ENCODE measurements at places on chromosomes 12 and 14. TPM values are rescaled to one million over a fixed set of nuclear protein-coding genes. Genes with fewer than 3 reads are reported as not detected.

The TRMT61A gene
- total RNA-seq, result 33.0 TPM

DNA sequence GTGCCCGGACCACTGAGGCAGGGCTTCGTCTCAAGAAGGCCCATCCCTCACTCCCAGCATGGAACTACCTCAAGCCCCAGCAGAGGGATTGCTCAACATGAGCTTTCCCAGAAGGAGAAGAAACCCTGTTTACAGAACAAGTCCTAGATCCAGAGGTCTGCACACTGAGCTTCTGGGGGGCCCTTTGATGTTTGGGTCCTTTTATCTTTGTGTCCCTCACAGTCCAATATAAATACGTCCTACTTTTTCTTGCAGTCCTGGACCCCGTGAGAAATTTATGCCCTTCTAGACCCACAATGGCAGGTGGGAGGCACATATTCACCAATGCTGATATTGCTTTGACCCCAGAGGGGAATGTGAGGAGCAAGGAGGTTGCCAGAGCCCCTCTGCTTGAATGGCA is 54.4 kb downstream of the SMUG1 start:
- H3K27me3 ChIP-seq, result no peaks in the 10 kb centered on the region
- H3K36me3 ChIP-seq, result no peaks in the 10 kb centered on the region
- peaks cover 26% of the 10 kb centered on the region for H3K4me1 ChIP-seq
- H3K27ac ChIP-seq, result no peak overlapping the region

GRCh38 chr12:130367523-130367922 is 29.8 kb downstream of the PIWIL1 start:
- no peaks in the 10 kb centered on the region for H3K36me3 ChIP-seq
- DNase-seq, result no peak
- no peaks in the 10 kb centered on the region for H3K27me3 ChIP-seq

The LAG3 gene
- total RNA-seq, result 2.9 TPM

- H3K36me3 ChIP-seq, result no peaks in the 10 kb centered on the region
- H3K27me3 ChIP-seq, result no peaks in the 10 kb centered on the region
- H3K27ac ChIP-seq, result peak overlapping the region; percentile 26
- peak overlapping the region; percentile 87 for H3K4me3 ChIP-seq
- no peak for DNase-seq
These were observed 2.8 kb downstream of the FBXL14 start for GRCh38 chr12:1591543-1591942.

- H3K27me3 ChIP-seq, result peaks cover 23% of the 10 kb centered on the region
- H3K4me3 ChIP-seq, result no peak overlapping the region
- no peak for DNase-seq
- H3K4me1 ChIP-seq, result no peaks in the 10 kb centered on the region
- no peaks in the 10 kb centered on the region for H3K36me3 ChIP-seq
These were observed 372.8 kb downstream of the TMEM121 start for GRCh38 chr14:105899071-105899641.

GRCh38 chr14:77838831-77839511 is 39.1 kb downstream of the ADCK1 start:
- no peak overlapping the region for H3K4me3 ChIP-seq
- H3K27ac ChIP-seq, result no peak overlapping the region
- H3K27me3 ChIP-seq, result no peaks in the 10 kb centered on the region
- peaks cover 13% of the 10 kb centered on the region for H3K36me3 ChIP-seq
- no peaks in the 10 kb centered on the region for H3K4me1 ChIP-seq

The GMFB gene
- total RNA-seq, result 49.4 TPM

DNA sequence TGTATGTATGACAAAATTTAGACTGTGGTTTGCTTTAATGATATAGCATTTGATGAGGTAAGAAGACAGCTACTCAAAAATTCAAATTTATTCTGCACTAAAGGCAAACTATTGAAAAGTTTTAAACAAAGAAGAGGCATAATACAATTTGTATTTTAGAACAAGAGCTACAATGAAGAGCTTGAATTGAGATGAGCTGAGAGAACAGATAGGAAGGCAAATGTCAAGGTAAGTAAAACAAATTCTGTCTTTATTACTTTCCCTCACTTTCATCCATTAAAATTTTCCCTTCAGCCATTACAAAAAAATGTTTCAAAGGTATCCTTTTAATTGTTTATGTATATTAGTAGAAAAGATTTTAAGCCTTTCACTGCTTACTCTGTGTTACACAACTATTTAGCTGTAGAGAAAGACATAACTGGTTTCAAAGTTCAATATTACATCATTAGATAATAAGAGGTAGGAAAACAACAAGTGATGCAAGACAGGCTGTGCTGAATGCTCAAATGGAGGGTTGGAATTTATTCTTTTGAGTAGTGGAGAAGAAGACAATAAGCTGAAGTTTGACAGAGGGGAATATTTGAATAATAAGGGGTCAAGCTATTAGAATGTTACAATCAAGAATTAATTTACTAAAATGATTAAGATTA is 1334.1 kb downstream of the FSCB start:
- H3K36me3 ChIP-seq, result no peaks in the 10 kb centered on the region
- H3K27ac ChIP-seq, result no peak overlapping the region
- no peaks in the 10 kb centered on the region for H3K4me1 ChIP-seq
- H3K27me3 ChIP-seq, result no peaks in the 10 kb centered on the region
- H3K4me3 ChIP-seq, result no peak overlapping the region

The CLEC4C gene
- not detected for total RNA-seq

- DNase-seq, result no peak
- peaks cover 52% of the 10 kb centered on the region for H3K36me3 ChIP-seq
- peak overlapping the region; percentile 97 for H3K27ac ChIP-seq
- no peaks in the 10 kb centered on the region for H3K27me3 ChIP-seq
- H3K4me3 ChIP-seq, result peak overlapping the region; percentile 96
These were observed 1.0 kb downstream of the SMARCD1 start for GRCh38 chr12:50086148-50086547.

DNA sequence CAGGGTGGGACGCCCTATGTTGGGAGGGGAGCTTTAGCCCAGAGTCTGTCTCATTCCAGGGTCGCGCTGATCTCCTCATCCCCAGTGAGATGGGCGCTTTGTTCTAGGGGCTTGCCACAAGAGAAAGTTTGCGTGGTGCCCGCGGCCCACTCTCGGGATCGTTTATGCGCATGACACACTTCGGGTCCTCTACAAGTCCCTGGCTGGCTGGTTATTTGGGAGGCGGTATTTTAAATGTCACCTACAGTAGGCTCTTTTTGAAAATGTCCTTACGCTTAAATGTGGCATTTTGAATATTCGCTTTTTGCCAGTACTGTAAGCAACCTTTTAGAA is 541 bp downstream of the GOLT1B start:
- H3K36me3 ChIP-seq, result peaks cover 14% of the 10 kb centered on the region
- H3K4me3 ChIP-seq, result peak overlapping the region; percentile 76
- H3K27me3 ChIP-seq, result no peaks in the 10 kb centered on the region
- H3K27ac ChIP-seq, result peak overlapping the region; percentile 85
- peaks cover 43% of the 10 kb centered on the region for H3K4me1 ChIP-seq
- no peak for DNase-seq

The PPP4R3A gene
- total RNA-seq, result 60.2 TPM

DNA sequence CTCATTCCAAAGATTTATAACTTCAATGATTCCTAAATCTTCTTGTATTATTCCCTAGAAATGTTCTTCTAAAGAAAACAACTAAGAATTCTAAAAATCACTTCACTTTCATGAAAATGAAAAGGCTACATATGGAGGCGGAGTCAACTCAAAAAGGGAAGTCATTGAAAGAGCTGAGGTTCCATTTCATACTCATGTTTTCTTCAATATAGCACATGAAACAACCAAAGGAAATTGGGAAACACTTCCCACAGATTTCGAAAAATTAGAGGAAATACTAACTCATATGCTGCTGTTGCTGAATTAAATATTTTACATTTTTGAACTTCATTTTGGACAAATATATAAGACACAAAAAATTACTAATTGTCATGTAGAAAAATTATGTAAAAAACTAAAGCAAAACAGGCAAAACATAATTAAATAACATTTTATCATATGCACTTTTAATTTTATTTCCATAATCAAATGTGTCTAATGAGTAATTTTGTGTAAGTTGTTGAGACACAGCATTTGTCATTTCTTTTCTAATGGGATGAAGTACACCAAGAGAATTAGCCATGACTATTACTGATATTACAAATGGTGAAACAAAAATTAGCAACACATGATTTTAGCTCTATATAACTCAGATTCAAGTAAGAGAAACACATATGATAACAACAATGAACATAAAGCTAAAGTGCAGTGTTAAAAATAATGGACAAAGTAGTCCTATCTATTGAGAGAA is at the start of gene CD163:
Gene CD163, minus strand, starts transcription at position 92 of the 730 bp plus-strand sequence. Its CDS starts 87 bp downstream, at position 5.
- H3K36me3 ChIP-seq, result no peaks in the 10 kb centered on the region
- H3K27me3 ChIP-seq, result no peaks in the 10 kb centered on the region
- no peaks in the 10 kb centered on the region for H3K4me1 ChIP-seq
- peak within 1 kb of the TSS; percentile 35 for H3K27ac ChIP-seq

- H3K4me1 ChIP-seq, result peaks cover 7% of the 10 kb centered on the region
- no peak overlapping the region for H3K27ac ChIP-seq
- no peaks in the 10 kb centered on the region for H3K36me3 ChIP-seq
- peak; percentile 83 for DNase-seq
- H3K4me3 ChIP-seq, result no peak overlapping the region
These were observed 176.4 kb downstream of the ANO2 start for GRCh38 chr12:5768581-5769196.

- DNase-seq, result peak; percentile 17
- H3K27me3 ChIP-seq, result peaks cover 6% of the 10 kb centered on the region
- H3K27ac ChIP-seq, result no peak overlapping the region
- no peaks in the 10 kb centered on the region for H3K36me3 ChIP-seq
These were observed 974.4 kb downstream of the BCL11B start for GRCh38 chr14:98297567-98297966.

DNA sequence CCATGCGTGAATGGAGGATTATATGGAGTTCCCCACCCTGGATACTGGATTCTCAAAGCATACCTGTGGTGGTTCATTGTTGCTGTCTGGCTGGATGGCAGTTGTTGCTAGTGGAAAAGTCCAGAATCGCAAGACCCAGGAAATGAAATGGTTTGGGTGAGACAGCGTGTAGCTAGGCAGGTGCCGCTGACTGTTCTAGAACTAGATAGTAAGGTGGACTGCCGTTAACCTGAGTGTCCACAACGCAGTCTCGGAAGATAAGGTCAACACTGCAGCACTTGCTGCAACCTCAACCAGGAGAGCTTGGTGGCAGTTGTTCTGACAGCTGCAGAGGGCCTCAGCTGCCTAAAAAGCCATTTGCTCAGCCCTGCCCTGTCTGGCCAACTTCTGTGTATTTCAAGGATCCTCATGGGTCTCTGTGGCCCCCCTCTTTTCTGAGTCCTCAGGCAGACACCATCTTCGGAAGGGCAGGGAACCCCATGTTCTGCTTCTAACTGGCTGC is 15.5 kb upstream of the IRF2BPL start:
- DNase-seq, result no peak
- H3K27me3 ChIP-seq, result no peaks in the 10 kb centered on the region
- H3K36me3 ChIP-seq, result no peaks in the 10 kb centered on the region
- H3K4me3 ChIP-seq, result no peak overlapping the region

The NXPH4 gene
- not detected for total RNA-seq

DNA sequence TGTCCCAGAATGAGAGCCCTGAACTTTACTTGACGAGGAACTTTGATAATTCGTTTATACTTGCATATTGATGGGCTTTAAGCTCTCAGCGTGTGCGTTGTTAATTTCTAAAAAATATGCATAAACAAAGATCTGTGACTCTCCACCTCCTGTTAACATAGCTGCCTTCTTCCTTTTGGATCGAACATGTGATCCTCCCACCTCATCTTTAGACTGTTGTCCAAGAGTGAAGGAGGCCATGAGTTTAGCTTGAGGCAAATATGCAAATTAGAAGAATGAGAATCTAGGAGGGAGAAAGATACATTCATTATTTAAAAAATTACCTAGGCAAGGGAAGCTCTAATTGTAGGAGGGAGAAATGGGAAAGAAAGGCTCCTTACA is 617 bp downstream of the TTC8 start:
- peak overlapping the region; percentile 86 for H3K27ac ChIP-seq
- H3K4me1 ChIP-seq, result peaks cover 29% of the 10 kb centered on the region
- DNase-seq, result no peak
- H3K27me3 ChIP-seq, result no peaks in the 10 kb centered on the region
- H3K36me3 ChIP-seq, result no peaks in the 10 kb centered on the region

DNA sequence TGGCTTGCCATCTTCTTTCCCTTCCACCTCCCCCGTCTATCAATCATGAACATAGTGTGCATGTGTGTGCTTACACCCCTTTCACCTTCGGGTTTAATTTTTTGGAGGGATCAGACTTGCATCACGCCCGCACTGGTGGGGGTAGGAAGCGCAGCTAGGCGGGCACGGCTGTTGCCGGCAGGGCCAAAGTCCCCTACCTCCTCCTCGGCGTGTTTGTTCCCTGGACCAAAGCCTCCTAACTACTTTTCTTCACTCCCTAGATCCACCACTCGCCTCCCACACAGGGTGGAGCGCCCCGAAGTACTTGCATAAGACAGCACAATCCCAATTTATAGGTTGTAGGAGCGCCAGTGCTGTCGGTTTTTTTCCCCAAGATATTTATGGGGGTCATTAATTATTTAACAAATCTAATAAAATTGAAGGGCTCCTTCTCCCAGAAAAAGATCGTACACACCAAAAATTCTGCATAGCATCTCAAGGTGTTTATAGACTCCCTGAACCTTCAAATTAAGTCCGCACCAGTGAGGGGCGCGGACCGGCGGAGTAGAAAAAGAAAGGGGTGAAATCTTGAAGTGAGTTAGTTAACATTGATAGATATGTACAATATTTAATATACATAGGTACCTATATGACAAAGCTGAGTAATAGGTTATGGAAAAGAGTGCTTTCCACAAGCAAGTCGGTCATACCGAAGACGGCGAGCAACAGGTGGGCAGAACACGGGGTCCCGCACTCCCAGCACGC is 717 bp downstream of the PKP2 start:
- H3K4me3 ChIP-seq, result peak overlapping the region; percentile 59
- no peak overlapping the region for H3K27ac ChIP-seq
- H3K27me3 ChIP-seq, result peaks cover 54% of the 10 kb centered on the region
- H3K4me1 ChIP-seq, result peaks cover 22% of the 10 kb centered on the region
- DNase-seq, result no peak

DNA sequence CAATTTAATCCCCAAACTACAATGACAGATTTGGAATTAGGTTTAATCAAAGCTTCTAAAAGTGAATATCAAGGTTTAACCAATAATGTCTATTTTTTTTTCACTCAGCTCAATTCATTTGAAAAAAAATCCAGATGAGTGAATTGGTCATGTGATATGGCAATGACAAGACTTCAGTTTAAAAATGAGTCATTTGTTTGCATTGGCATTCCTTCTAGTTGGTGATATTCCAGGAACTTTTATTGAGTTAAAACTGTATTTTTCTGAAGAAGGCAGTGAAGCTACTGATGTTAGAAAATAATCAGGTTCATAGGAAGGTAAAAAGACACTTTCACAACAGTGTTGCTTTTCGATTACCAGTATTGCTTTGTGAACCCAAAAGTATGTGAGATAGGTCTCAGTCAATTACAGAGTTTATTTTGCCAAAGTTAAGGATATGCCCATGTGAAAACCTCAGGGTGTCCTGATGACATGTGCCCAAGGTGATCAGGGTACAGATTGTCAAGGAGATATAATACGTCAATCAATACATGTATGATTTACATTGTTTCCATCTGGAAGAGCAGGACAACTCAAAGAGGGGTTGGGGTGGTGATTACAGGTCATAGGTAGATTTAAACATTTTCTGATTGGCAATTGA is 1214.9 kb downstream of the GALC start:
- H3K4me3 ChIP-seq, result no peak overlapping the region
- no peaks in the 10 kb centered on the region for H3K36me3 ChIP-seq
- H3K4me1 ChIP-seq, result no peaks in the 10 kb centered on the region
- DNase-seq, result no peak
- H3K27me3 ChIP-seq, result no peaks in the 10 kb centered on the region
- no peak overlapping the region for H3K27ac ChIP-seq

The RBP5 gene
- 5.0 TPM for total RNA-seq

The SRRM4 gene
- total RNA-seq, result not detected
